ENCODE measurements at places on chromosomes 5 and 9.
A peak's percentile ranks its signal among the peaks of the same experiment; 100 is the strongest.

- DNase-seq, result no peak
Measured at GRCh38 chr9:133505186-133505830, 19.5 kb downstream of the MYMK start.

DNA sequence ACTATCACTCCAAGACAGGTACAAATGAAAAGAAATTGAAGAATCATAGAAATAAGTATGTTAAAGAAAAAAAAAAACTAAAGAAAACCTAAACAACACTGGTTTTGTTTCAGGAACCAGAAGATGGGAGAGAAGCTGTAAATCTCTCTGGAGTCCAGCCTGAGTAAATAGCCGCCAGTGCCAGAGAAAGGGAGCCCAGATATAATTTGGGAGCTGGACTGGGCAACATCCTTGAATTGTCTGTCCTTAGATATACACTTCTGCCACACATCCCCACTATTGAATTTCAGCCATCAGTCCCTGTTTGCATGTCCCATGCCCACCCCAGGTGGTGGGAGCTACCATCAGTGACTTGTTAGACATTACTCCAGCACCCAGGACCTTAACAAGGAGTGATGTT lies 979.6 kb downstream of the DTWD2 start:
- no peak for DNase-seq

GRCh38 chr9:71647094-71647591 lies 121.2 kb downstream of the CEMIP2 start:
- DNase-seq, result peak; percentile 5

- DNase-seq, result no peak
Measured at GRCh38 chr5:44795496-44795895, 13.3 kb upstream of the MRPS30 start.

DNA sequence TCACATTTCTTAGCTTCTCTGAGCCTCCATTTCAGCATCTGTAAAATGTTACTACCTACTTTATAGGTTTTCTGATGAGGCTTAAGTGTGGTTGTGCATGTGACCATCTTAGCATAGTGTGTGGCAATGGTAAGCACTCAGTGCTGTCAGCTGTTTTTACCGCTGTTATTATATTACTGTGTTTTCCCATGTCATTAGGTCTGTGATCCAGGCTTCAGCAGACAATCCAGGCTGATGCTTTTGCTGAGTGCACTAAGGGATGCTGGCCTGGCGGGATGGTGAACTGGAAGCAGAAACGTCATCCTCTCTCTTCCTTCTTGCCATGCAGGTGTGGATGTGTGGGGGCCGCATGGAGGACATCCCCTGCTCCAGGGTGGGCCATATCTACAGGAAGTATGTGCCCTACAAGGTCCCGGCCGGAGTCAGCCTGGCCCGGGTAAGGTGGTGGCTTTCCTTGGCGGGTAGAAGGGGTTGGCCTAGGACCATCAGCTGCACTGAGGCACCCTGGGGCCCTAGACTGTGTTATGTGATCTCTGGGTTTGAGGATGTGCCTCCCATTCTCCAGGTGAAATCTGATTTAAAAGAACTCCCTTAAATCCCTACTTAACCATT lies 41.9 kb upstream of the SAP30L start:
- DNase-seq, result no peak

- no peak for DNase-seq
Measured at GRCh38 chr5:170204202-170204601, 28.6 kb upstream of the C5orf58 start.
